ENCODE measurements at places on chromosomes 3 and 15. TPM values are rescaled to one million over a fixed set of nuclear protein-coding genes. Genes with fewer than 3 reads are reported as not detected.

The ADCY5 gene
- not detected for total RNA-seq

The SGO1 gene
- total RNA-seq, result 0.21 TPM

The NXPE3 gene
- 6.5 TPM for total RNA-seq

The ATP13A3 gene
- total RNA-seq, result 268 TPM

The RPL22L1 gene
- total RNA-seq, result 192 TPM

The DAZL gene
- total RNA-seq, result not detected

The KBTBD13 gene
- total RNA-seq, result under 0.01 TPM

The FBXO40 gene
- total RNA-seq, result not detected

The RLBP1 gene
- 0.96 TPM for total RNA-seq

The ARPP19 gene
- total RNA-seq, result 211 TPM

The DPPA2 gene
- not detected for total RNA-seq

The CTXND1 gene
- total RNA-seq, result not detected

The SNX22 gene
- 0.21 TPM for total RNA-seq

The IL20RB gene
- 86.8 TPM for total RNA-seq

The IGF1R gene
- 29.2 TPM for total RNA-seq

The GOLGA8N gene
- total RNA-seq, result 2.8 TPM

The CELF6 gene
- total RNA-seq, result 0.24 TPM

The PSTPIP1 gene
- total RNA-seq, result 0.72 TPM

The SEMA3B gene
- 15.6 TPM for total RNA-seq

The SLC2A2 gene
- under 0.01 TPM for total RNA-seq

The RPL39L gene
- 20.7 TPM for total RNA-seq

The SYNPR gene
- total RNA-seq, result not detected

The DNAH12 gene
- total RNA-seq, result under 0.01 TPM

The TUSC7 gene
- not detected for total RNA-seq

The ZNF385D gene
- not detected for total RNA-seq

The PSMD2 gene
- total RNA-seq, result 281 TPM

The TIMP4 gene
- total RNA-seq, result 0.48 TPM

The FMN1 gene
- total RNA-seq, result 0.48 TPM

The WDR49 gene
- 0.72 TPM for total RNA-seq

The CCDC66 gene
- total RNA-seq, result 13.0 TPM

The SEMA5B gene
- total RNA-seq, result 3.4 TPM

The CASR gene
- not detected for total RNA-seq

The SLC9C1 gene
- 0.43 TPM for total RNA-seq

The SLC25A26 gene
- total RNA-seq, result 44.1 TPM

The CNTN4 gene
- total RNA-seq, result 0.21 TPM

The ANKUB1 gene
- total RNA-seq, result 1.3 TPM

The KCNAB1 gene
- total RNA-seq, result 0.21 TPM

The PLAAT1 gene
- 0.85 TPM for total RNA-seq

The LRTM1 gene
- total RNA-seq, result not detected

The CLRN1 gene
- total RNA-seq, result not detected

The TIMMDC1 gene
- total RNA-seq, result 57.3 TPM

The FGF7 gene
- total RNA-seq, result under 0.01 TPM

The CTXN2 gene
- not detected for total RNA-seq

The IL17RE gene
- total RNA-seq, result 2.7 TPM

The SLC24A5 gene
- not detected for total RNA-seq

The HACL1 gene
- 18.3 TPM for total RNA-seq

Data from tracheal epithelial cell (primary cell).